ENCODE measurements at places on chromosomes 4 and X.

DNA sequence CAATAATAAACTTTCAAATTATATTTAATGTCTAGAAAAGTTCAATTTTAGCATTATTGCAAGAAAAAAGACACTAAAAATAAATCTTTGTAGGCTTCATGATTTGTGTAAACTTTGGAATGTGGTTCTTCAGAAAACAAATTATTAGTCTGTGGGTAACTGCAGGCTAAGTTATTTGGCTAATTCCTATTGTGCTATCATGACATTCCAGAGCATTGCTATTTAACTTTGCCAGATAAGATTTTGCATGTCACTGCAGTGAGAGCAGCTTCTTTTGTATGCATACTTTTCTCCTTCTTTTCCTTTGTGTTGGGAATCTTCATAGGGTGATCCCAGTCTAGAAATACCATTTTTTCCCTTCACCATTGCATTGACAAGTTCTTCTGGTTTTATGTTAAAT, 130.0 kb downstream of the AWAT2 start:
- DNase-seq, result no peak

GRCh38 chrX:40062525-40063155, 35.1 kb downstream of the BCOR start:
- no peak for DNase-seq

DNA sequence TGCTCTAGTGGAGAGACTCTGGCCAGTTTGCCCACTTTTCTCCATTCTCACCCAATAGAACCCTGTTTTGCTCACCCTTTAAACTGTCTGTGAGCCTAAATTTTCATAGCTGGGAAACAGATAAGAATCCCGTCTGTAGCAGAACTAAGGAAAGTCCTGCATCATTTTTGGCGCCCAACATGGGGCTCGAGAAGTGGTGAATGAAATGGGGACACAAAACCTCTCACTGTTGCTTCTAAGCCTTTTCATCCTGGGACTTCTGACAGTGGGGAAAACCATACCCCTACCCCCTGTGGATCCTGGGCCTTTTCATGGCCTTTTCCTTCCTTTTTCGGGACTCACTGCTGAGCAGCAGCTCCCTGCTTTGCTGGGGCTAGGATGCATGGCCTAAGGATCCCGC, 189.9 kb downstream of the INPP4B start:
- DNase-seq, result no peak

DNA sequence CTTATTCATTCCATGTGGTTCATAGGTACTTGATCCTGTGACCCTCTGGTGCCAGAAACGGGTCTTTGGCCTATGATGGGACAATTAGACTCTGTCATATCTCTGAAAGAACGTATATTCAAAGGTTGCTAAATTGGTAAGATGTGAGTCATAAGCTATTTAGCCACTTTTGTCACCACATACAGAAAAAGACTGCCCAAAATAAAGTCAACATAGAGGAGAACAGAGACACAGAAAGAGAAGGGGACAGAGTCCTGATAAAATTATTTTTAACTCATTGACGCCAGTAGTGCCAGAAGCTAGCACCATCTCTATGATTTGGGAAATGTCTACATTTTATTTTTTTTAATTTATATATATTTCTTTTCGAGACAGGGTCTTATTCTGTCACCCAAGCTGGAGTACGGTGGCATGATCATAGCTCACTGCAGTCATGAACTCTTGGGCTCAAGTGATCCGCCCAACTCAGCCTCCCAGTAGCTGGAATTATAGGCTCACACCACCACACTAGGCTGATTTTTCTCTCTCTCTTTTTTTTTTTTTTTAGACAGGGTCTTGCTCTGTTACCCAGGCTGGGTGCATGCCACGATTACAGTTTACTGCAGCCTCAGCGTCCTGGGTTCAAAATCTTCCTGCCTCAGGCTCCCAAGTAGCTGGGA, 92.1 kb upstream of the COX18 start:
- DNase-seq, result no peak

DNA sequence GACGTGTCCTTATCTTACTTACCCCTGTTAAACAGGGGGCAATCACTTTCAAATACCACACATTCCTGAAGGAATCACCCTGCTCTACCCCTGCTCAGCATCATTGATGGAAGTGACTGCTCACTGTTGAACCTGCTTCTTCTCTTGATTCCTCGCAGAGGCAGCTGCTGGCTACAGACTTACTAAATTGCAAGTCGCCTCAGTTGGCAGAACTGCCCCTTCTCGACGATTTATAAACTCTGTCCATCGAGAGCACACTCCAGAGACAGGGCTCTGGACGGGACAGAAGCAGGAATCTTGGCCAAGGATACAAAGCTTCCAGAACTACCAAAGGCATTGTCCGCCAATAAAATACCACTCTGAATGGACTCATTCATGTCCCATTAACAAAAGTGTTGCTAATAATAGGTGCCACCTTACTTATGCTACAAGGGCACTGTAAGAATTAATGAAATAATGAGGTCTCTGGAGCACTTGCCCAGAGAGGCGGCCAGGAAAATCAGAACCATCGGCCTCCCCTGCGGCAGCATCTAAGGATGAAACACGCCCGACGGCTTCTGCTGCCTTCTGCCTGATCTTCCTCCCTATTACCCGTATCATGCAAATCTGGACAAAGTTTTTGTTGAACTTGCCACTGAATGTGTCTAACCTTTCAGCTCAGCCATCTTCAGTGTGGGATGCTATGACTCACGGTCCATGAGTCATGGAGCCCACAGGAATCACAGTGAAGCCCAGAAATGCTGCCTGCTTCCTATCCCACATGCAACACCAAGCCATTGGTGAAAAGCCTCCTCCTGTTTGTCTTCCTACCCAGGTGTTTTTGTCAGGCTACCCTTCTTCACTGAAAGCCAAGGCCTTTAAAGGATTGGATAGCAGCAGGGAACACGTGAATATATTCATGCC, 164.9 kb downstream of the MAML3 start:
- DNase-seq, result peak; percentile 89

- DNase-seq, result no peak
These were observed 38.9 kb downstream of the TKTL1 start for GRCh38 chrX:154334496-154334895.

GRCh38 chr4:81136161-81136905, 78.7 kb downstream of the PRKG2 start:
- DNase-seq, result no peak

Data from SJSA1 (cell line).